ENCODE measurements at places on chromosomes 12 and 14.

GRCh38 chr12:71214511-71215285 is 56.9 kb upstream of the TSPAN8 start:
- no peak for DNase-seq

GRCh38 chr12:63068857-63069442 is 82.1 kb downstream of the AVPR1A start:
- DNase-seq = peak; percentile 34

- peak; percentile 10 for DNase-seq
Measured at GRCh38 chr14:41167040-41167439, 439.6 kb upstream of the LRFN5 start.

GRCh38 chr14:21557084-21557901 is 22.6 kb downstream of the OR10G3 start:
- DNase-seq = peak; percentile 88

- no peak for DNase-seq
Measured at GRCh38 chr12:28951935-28952334, 197.1 kb upstream of the FAR2 start.

- no peak for DNase-seq
Measured at GRCh38 chr12:63963868-63964267, 119.4 kb downstream of the SRGAP1 start.
